ENCODE measurements at places on chromosomes 2 and 18.

- no peak for DNase-seq
Measured at GRCh38 chr2:11533278-11534070, at the start of gene GREB1. GREB1 (plus strand) TSS chr2:11534045; CDS start chr2:11556615, 22,570 bp downstream.

GRCh38 chr18:61216051-61216450 is 117.2 kb upstream of the CDH20 start:
- DNase-seq: no peak

GRCh38 chr2:183678908-183679307 is 554.7 kb downstream of the NUP35 start:
- DNase-seq: no peak

- no peak for DNase-seq
Measured at GRCh38 chr2:144261336-144261735, 258.6 kb downstream of the ZEB2 start.

- DNase-seq: no peak
Measured at GRCh38 chr2:122112216-122113005, 357.0 kb downstream of the TSN start.

Data from C1 segment of cervical spinal cord (tissue), 14 donors.